Naive thymus-derived CD4-positive, alpha-beta T cell (primary cell): ENCODE measurements at places on chromosomes 1 and 21.

GRCh38 chr21:38979271-38980121, 173.8 kb downstream of the ETS2 start:
- no peak for DNase-seq

GRCh38 chr1:55073187-55073916, 34.0 kb downstream of the PCSK9 start:
- no peak for DNase-seq

DNA sequence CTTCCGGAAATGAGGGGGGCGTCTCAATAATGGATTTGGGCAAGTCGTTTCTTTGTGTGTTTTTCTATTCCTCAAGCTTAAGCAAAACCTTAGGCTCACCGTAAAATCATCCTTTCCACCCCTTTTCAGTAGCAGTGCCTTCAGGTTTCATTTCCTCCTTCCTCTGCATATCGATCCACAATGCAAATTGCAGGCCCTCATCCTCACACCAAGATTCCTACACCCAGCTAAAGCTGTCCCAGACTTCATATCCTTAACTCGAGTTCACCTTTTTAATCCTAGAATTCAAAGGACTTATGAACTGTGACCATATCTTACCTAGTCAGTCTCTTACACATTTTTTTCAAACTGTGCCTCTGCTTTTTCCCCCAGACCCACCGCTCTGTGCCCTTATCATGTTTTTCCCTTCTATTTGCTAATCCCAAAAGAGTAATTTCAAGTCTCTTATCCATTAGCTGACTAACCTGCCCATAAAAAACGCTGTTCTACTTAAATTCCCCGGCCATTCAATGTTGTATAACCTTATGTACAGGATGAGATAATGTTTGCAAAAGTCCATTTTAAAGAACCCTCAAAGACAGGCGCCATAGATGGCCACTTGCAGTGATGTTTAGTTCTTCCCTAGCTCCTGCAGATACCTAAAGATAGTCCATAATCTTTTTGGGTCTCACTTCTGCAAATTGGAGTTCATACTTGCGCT, 1.5 kb downstream of the AKIRIN1 start:
- peak; percentile 4 for DNase-seq

GRCh38 chr1:183390561-183390960, 27.6 kb downstream of the NMNAT2 start:
- DNase-seq = no peak

DNA sequence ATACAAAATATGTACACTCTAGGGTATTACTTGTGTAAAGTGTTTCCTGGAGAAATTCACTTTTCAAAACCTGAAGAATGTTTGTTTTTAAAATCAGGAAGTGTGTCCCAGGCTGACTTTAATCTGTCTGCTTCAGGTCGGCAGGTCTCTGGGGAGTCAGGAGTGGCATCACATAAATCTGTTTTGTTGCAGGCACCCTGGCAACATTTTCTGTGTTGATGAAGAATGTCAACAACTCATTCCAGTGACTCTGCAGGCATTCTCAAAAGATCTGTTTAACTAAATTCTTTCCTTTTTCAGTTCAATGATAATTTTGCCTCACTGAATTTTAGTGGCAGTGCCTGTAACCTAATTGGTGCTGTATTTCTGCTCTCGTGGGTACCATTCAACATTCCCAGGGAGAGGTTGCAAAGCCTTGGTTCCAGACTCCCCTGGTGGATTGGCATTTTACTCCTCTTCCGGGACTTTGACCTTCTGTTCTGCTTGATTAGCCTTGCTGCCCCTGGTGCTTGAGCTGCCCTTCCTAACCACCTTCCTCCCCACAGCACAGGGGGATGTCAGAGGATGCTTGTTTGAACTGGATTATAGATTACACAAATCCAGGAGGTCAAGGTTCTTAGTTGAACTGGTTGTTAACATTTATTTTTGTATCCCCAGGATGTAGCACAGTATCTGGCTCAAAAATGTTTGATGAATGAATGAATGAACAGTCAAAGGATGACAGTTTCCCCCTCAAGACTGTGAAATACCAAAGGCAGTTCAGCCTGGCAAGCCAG, 55.4 kb upstream of the LPGAT1 start:
- no peak for DNase-seq

GRCh38 chr1:48058135-48059025, 61.2 kb upstream of the TRABD2B start:
- DNase-seq = no peak

- no peak for DNase-seq
These were observed 34.7 kb downstream of the NGF start for GRCh38 chr1:115303364-115303763.

- no peak for DNase-seq
These were observed 91.6 kb upstream of the FOXD3 start for GRCh38 chr1:63230722-63231121.

DNA sequence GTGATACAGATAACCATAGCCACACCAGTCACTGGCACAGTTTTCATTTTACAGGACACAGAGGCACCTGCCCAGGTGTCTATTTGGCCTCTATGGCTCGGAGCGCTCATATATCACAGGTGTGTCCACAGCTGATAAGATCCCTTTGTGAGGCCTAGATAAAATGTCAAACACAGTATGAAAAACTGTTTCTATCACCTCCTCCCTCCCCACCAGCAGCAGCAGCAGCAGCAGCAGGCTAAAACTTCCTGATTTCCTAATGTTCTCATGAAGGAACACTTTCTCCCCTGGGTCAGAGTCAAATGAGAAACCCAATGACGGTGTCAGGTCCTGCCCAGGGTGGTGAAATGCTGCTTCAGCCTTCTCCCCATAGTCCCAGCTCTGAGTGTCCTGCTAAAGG, 24.4 kb downstream of the ELAPOR1 start:
- no peak for DNase-seq

GRCh38 chr1:64242895-64243756, 39.7 kb downstream of the UBE2U start:
- no peak for DNase-seq

- no peak for DNase-seq
These were observed 20.7 kb downstream of the DIPK1A start for GRCh38 chr1:92940541-92940940.

DNA sequence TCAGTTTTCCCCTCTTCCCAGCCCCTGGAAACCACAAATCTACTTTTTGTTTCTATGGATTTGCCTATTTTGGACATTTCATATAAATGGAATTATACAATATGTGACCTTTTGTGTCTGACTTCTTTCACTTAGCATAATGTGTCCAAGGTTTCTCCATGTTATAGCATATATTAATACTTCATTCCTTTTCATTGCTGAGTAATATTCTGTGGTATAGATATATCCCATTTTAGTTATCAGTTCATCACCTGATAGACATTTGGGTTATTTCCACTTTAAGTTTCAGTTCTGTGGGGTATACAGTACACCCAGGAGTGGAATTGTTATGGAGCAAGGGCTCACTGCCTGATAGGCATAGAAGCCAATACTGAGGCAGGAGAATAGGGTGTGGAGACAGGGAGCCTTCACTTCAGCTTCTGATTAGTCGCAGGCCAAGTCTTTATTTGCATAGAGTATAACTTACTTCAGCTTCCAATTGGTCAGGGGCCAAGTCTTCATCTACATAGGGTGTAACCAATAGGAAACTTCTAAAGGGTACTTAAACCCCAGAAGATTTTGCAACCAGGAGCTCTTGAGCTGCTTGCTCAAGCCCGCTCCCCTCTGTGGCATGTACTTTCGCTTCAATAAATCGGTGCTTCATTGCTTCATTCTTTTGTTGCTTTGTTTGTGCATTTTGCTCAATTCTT, 8.3 kb upstream of the NVL start:
- no peak for DNase-seq

DNA sequence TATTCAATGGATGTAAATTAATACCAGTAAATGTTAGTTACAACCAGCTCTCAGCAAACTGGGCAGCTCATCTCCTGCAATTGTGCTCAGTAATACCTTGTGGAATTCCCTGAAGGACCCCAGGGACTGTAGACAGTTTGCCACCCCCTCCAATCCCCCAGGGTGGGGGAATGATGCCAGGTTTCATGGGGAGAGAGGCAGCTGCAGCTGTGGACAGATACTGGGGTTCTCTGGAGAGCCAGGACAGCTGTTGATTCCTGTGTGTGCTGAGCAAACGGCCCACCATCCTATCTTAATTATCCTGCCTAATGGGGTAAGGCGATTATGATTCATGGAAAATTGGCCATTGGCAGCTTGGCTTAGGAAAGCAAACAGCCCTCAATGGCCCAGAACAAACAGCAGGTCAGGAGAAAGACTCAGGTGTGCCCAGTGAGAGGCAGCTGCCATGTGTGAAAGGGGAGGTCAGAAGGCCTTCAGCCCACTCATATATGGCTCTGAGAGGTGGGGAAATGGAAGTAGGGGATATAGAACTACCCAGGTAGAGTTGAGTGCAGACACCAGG, 148.9 kb upstream of the CTTNBP2NL start:
- no peak for DNase-seq

DNA sequence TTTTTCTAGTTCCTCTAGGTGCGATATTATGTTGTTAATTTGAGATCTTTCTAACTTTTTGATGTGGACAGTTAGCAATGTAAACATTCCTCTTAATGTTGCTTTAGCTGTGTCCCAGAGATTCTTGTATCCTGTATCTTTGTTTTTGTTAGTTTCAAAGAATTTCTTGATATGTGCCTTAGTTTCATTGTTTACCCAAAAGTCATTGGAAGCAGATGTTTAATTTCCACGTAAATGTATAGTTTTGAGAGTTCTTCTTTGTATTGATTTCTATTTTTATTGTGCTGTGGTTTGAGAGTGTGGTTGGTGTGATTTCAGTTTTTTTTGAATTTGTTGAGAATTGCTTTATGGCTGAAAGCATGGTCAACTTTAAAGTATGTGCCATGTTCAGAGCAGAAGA, 319.4 kb downstream of the PTBP2 start:
- DNase-seq = no peak

- no peak for DNase-seq
These were observed 72.5 kb downstream of the RUNX3 start for GRCh38 chr1:24857507-24858133.

GRCh38 chr1:24235921-24236788, 49.1 kb upstream of the IFNLR1 start:
- DNase-seq = no peak

- DNase-seq = no peak
These were observed 2.0 kb downstream of the VSIG8 start for GRCh38 chr1:159860456-159860855.

DNA sequence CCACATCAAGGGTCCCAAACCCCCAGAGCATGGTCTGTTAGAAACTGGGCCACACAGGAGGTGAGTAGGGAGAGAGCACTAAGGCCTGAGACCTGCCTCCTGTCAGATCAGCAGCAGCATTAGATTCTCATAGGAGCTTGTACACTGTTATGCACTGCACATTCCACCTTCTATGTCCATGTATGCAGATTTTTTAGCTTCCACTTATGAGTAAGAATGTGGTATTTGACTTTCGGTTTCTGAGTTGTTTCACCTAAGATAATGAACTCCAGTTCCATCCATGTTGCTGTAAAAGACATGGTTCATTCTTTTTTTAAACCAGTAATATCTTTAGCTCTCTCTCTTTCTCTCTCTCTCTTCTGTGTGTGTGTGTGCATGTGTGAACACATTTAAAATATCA, 663 bp upstream of the GBP6 start:
- no peak for DNase-seq

GRCh38 chr1:200969726-200970561, 53.6 kb downstream of the KIF21B start:
- DNase-seq = no peak

GRCh38 chr1:95057351-95057750, 15.4 kb downstream of the ALG14 start:
- no peak for DNase-seq

- no peak for DNase-seq
These were observed 125.6 kb downstream of the URB2 start for GRCh38 chr1:229751610-229752009.

GRCh38 chr1:226708342-226708780, 30.7 kb downstream of the ITPKB start:
- DNase-seq = no peak

- DNase-seq = no peak
These were observed 99.0 kb downstream of the KCNJ6 start for GRCh38 chr21:37817242-37817641.

DNA sequence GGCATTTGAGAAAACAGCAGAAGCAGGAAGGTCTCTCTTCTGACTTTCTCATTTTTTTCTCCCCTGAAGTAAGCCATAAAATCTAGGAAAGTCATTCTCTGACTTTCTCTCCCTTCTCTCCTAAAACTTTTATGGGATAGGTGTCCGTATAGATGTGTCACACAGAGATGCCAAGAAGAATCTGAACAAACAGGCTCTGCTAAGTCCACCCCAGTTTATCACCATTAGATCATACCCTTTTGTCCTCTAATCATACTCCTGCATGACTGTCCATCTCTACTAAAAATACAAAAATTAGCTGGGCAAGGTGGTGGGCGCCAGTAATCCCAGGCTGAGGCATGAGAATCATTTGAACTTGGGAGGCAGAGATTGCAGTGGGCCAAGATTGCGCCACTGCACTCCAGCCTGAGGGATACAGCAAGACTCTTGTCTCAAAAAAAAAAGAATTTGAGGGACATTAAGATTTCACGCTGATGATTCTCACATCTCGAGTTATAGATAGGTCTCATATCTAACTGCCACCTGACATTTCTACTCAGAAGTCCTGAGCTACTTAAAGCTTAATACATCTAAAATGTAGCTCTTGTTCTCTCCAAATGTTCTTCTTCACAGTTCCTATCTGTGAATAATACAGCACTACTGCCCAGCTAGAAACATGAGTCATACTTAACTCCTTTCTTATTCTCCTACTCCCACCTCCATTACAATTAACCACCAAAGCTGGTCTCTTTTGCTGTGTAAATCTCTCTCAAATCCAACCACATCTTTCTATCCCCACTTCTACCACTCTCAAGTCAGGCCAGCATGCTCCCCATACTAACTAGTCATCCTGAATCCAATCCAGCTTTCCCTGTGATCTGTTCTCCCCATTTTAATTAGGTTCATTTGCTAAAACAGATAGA, 47.7 kb downstream of the ZNF644 start:
- DNase-seq = no peak

GRCh38 chr21:45248301-45248892, 39.3 kb downstream of the POFUT2 start:
- DNase-seq = no peak
